Temporal lobe (tissue), 4 donors: ENCODE measurements at places on chromosomes 6 and 20. TPM values are rescaled to one million over a fixed set of nuclear protein-coding genes. Genes with fewer than 3 reads are reported as not detected.

The RSPO3 gene
- total RNA-seq, result 34.4 TPM

The SIRPD gene
- not detected for total RNA-seq

The TMEM244 gene
- 1.2 TPM for total RNA-seq

The C6orf163 gene
- 6.4 TPM for total RNA-seq

The SYNGAP1 gene
- 36.4 TPM for total RNA-seq

The EPHA7 gene
- 36.4 TPM for total RNA-seq

The HLA-DPA1 gene
- 0.49 TPM for total RNA-seq

The TNF gene
- not detected for total RNA-seq

The C6orf52 gene
- 0.98 TPM for total RNA-seq

The CTCFL gene
- not detected for total RNA-seq

The ADGRF4 gene
- not detected for total RNA-seq

The LGSN gene
- 0.25 TPM for total RNA-seq

The SIRPA gene
- total RNA-seq, result 9.3 TPM

The TOX2 gene
- 0.74 TPM for total RNA-seq
